Esophagus squamous epithelium (tissue), 5 donors: ENCODE measurements at places on chromosomes 4 and X. TPM values are rescaled to one million over a fixed set of nuclear protein-coding genes. Genes with fewer than 3 reads are reported as not detected.

GRCh38 chr4:104395168-104395614 lies 99.5 kb downstream of the CXXC4 start:
- no peaks in the 10 kb centered on the region for H3K36me3 ChIP-seq
- no peaks in the 10 kb centered on the region for H3K27me3 ChIP-seq
- H3K27ac ChIP-seq: no peak overlapping the region
- H3K4me1 ChIP-seq: peaks cover 5% of the 10 kb centered on the region
- no peak overlapping the region for H3K4me3 ChIP-seq

GRCh38 chr4:33200377-33200776 lies 2480.2 kb downstream of the PCDH7 start:
- no peaks in the 10 kb centered on the region for H3K36me3 ChIP-seq

DNA sequence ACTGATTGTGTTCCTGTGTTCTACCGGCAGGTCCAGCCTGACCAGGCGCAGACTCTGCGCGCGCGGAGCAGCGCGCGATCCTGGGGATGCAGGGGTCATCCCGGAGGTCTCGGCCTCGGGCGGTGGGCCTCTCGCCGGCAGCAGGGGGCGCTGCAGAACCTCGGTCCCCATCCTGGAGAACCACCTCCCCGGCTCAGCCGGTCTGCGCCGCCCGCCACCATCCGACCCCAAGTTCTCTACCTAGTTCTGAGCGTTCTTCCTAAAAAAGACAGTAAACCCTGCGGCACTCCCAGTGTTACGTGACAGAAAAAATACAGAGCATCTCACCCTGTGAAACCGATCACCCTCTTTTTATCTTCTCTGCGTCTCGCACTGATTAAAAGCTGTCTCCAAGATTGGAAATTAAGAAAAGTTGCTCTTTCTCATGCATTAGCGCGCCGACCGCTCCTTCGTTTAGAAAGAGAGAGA lies 1.6 kb downstream of the TRPC3 start:
- no peak for DNase-seq
- H3K27me3 ChIP-seq: peaks cover 69% of the 10 kb centered on the region
- no peak overlapping the region for H3K27ac ChIP-seq
- no peaks in the 10 kb centered on the region for H3K36me3 ChIP-seq
- peak overlapping the region; percentile 71 for H3K4me3 ChIP-seq

GRCh38 chr4:142607976-142608375 lies 238.1 kb downstream of the INPP4B start:
- H3K4me1 ChIP-seq: no peaks in the 10 kb centered on the region
- DNase-seq: no peak
- H3K27me3 ChIP-seq: no peaks in the 10 kb centered on the region
- H3K27ac ChIP-seq: no peak overlapping the region
- no peak overlapping the region for H3K4me3 ChIP-seq

DNA sequence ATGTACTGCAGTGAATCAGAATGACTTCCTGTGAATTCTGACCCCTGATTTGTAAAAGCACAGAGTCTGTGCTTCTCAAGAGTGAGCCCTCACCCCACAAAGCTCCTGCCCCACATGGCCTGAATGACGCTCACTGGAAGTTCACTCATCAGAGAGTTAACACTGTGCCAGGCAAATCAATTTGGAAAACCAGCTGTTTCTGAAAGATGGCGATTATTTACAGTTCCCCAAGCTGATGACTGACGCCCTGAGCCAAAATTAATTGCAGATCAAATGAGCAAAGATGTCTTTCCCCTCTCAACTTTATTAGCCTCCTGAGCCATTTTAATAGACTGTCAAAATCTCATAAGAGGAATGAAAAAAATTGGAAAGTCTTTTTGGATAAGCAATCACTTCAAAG lies 118.0 kb downstream of the SLC2A9 start:
- H3K27me3 ChIP-seq: no peaks in the 10 kb centered on the region
- peaks cover 14% of the 10 kb centered on the region for H3K36me3 ChIP-seq
- DNase-seq: no peak
- no peak overlapping the region for H3K27ac ChIP-seq
- H3K4me3 ChIP-seq: no peak overlapping the region
- H3K4me1 ChIP-seq: no peaks in the 10 kb centered on the region

The PDCL2 gene
- total RNA-seq: not detected

DNA sequence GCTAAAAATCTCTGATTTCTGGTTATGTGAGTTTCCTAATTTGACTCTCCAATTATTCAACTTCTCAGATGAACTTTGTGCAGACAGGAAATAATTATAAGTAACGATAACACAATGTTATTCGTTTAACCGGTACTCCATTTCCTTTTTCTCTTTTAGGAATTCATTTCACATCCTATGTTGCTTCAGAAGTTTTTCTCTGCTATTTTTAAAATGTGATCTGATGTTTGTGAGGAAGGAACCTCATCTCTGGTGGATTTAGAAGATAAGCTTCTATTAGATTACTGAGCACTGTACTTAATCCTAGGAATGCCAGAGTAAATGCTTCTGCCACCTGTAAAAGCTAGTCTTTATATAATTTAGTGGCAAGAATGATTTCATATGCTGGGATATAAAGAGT lies 116.0 kb upstream of the ETNPPL start:
- no peaks in the 10 kb centered on the region for H3K36me3 ChIP-seq
- no peaks in the 10 kb centered on the region for H3K27me3 ChIP-seq
- no peaks in the 10 kb centered on the region for H3K4me1 ChIP-seq
- no peak for DNase-seq
- no peak overlapping the region for H3K4me3 ChIP-seq
- no peak overlapping the region for H3K27ac ChIP-seq

DNA sequence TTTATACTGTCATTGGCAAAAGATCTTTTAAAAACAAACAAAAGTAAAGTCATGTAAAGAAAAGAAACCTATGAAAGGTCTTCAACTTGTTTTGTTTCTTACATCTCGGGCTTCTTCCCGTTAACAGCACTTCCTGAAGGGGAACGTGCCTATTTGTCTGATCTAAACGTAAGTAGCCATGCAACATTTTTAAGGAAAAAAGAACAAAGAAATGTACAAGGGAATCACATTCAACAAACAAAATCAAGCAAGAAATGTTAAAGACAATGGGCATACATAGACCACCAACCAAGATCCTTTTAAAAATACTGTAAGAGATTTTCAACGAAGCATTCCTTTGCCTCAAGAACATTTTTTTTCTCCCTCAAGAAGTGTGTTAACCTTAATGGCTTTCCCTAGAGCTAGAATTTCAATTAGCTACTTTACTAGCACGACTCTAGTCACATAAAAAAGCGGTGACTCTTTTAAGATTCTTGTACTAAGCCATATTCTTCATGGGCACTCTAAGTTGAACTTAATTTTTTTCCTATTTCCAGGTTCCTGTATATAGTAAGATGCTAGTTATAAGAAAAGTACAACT lies 112.0 kb upstream of the TTC29 start:
- H3K27ac ChIP-seq: no peak overlapping the region
- no peaks in the 10 kb centered on the region for H3K4me1 ChIP-seq
- no peaks in the 10 kb centered on the region for H3K36me3 ChIP-seq
- H3K27me3 ChIP-seq: no peaks in the 10 kb centered on the region

The CT55 gene
- not detected for total RNA-seq

The ABLIM2 gene
- total RNA-seq: 15.8 TPM
